ENCODE measurements at places on chromosomes 4 and X. TPM values are rescaled to one million over a fixed set of nuclear protein-coding genes. Genes with fewer than 3 reads are reported as not detected.

MAGEB1 gene
- total RNA-seq = not detected

GPAT3 gene
- total RNA-seq = 11.6 TPM

RBBP7 gene
- total RNA-seq = 84.6 TPM

CXCL5 gene
- total RNA-seq = 52.8 TPM

ESX1 gene
- not detected for total RNA-seq

SAGE1 gene
- not detected for total RNA-seq

UGT2A1 gene
- total RNA-seq = not detected

ADAM29 gene
- total RNA-seq = 0.06 TPM

TMSB15C gene
- total RNA-seq = 12.3 TPM

XAGE1A gene
- total RNA-seq = 0.58 TPM

SNCA gene
- total RNA-seq = 12.1 TPM

SYN1 gene
- 0.11 TPM for total RNA-seq

BMPR1B gene
- 2.3 TPM for total RNA-seq

ZNF280C gene
- total RNA-seq = 7.3 TPM

VBP1 gene
- 36.6 TPM for total RNA-seq

TECRL gene
- 0.23 TPM for total RNA-seq

HPGD gene
- 144 TPM for total RNA-seq

TNMD gene
- not detected for total RNA-seq

PCDH18 gene
- total RNA-seq = 106 TPM

IQCM gene
- total RNA-seq = not detected

MMRN1 gene
- 35.3 TPM for total RNA-seq

PITX2 gene
- not detected for total RNA-seq

CLGN gene
- total RNA-seq = 2.9 TPM

ZXDA gene
- total RNA-seq = 10.2 TPM

GABRB1 gene
- not detected for total RNA-seq

TSPAN7 gene
- total RNA-seq = 40.7 TPM

TEX13B gene
- total RNA-seq = not detected

THAP9 gene
- 4.1 TPM for total RNA-seq

FRG2 gene
- not detected for total RNA-seq

EMCN gene
- total RNA-seq = 33.0 TPM

CXCL3 gene
- 37.0 TPM for total RNA-seq

HSFX2 gene
- not detected for total RNA-seq

ZBED1 gene
- total RNA-seq = 35.0 TPM

SH3TC1 gene
- total RNA-seq = 41.7 TPM

BBS12 gene
- 6.7 TPM for total RNA-seq

TSR2 gene
- 33.6 TPM for total RNA-seq

GPRASP1 gene
- total RNA-seq = 18.1 TPM

TMEM156 gene
- total RNA-seq = 0.95 TPM

DKK2 gene
- total RNA-seq = 6.4 TPM

GLRA3 gene
- 0.15 TPM for total RNA-seq

DIPK2B gene
- total RNA-seq = 31.9 TPM

F9 gene
- 0.12 TPM for total RNA-seq

TMSB15A gene
- total RNA-seq = 6.4 TPM

PCDH11X gene
- total RNA-seq = 0.40 TPM

SYAP1 gene
- total RNA-seq = 32.0 TPM

SH3D19 gene
- 55.7 TPM for total RNA-seq

HSD17B11 gene
- 109 TPM for total RNA-seq
